ENCODE measurements at places on chromosomes 5 and 9.

DNA sequence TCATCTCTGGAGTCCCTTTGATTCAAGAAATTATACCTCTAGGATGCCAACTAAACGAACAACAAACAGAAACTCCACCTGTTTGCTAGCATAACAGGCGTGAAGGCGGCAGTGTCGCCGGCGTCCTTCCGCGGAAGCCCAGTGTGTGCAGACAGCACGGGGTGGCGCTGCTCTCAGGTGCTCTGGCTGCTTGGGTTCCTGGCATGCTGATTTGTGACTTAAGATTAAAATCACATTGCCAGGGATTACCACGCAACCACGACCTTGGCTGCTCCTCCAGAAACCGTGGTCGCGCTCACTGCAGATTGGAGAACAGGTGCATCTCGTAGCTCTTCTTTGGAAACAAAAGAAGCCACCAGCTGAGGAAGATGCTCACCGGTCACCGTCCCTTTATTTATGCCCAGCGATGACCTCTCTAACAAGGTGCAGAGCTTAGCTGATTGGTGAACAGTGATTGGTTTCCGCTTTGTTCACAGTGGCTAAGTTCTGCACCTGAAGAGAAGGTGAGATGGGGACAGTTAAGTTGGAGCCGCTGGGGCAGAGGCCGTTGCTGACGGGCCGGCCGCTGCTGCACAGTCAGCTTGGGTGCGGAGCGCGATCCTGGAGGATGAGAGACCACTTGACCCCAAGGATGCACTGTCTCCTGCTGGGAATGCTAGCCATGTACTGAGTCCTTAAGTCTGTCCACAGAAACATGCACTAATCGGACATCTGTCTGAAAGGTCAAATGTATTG, 232.3 kb downstream of the FANCC start:
- no peak for DNase-seq

GRCh38 chr5:97979740-97980139, 793.7 kb upstream of the RGMB start:
- no peak for DNase-seq

DNA sequence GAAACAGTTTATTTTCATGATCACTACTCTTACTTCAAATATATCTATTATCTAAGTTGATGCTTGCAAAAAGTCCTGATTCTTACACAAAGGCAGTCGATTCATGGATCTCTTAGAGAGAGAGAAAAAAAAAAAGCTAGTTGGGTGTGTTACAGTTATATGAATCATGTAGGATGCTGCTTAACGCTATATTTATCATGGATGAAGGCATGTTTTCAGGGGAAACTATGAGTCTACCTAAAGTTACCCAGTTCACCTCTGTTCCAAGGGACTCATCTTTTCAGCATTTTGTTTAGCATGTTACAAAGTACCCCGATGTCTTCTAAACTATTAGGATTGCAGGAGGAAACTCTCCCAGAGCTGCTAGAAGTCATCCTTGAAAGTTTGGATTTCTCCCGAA, 13.5 kb downstream of the TMC1 start:
- DNase-seq, result no peak

- DNase-seq, result no peak
These were observed 427.5 kb upstream of the NUDT12 start for GRCh38 chr5:103990064-103990463.

DNA sequence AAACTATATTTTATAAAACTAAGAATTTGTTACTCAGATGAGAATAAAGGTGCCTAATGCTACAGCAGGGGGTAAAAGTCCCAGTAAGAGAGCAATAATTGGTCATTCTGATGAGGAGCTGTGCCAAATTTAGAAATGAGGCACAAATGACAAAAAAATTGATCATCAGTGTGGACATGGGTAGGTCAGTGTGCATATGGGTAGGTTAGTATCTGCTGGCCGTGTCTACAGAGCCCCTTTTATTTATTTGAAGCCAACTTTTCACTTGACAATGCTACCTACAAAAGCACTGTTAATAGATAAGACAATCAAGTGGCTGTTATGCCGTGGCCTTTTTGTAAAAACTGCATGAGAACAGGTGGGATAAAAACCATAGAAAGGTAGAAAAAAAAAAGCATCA, 454.6 kb downstream of the RAB3C start:
- DNase-seq, result no peak

DNA sequence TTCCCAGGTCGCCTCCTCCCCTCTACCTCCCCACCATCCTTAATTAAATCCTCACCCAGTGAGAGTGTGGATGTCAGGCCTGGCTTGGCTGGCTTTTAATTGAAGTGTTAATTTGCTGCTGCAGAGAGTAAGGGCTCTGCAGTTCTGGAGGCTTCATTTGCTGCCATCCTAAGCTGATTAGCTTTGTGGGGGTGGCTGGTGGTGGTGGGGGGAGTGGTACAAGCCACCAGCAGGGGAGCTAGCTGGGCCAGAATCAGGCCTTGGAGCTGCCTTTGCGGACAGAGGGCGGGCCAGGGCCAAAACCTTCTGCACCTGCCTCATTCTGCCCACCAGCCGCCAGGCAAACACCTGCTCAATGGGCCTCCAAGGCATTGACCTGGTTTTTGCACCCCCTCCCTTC, 26.8 kb upstream of the TIFAB start:
- no peak for DNase-seq

Data from COR-L47 (cell line).